ENCODE measurements at places on chromosomes 4 and X.
A peak's percentile ranks its signal among the peaks of the same experiment; 100 is the strongest.

DNA sequence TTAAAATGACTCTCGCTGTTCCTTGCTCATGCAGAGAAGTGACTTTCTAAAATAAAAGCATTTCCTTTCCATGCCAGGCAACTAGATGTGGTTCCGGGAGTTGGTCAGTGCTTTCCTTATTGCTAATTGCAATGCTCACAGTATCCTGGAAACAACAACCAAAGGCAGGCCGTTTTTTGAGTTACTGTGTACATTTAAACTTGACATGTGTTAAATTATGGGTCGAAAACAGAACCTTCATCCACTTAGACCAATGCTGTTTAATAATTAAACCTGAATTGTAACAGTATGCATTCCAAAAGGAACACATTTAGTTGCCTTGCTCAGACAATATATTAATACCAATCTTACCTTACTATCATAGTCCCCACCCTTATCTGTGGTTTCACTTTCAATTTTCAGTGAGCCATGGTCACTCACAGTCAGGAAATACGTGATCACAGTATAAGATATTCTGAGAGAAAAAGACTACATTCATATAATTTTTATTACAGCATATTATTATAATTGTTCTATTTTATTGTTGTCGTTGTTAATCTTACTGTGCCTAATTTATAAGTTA is 102.6 kb downstream of the HS6ST2 start:
- no peak for DNase-seq

GRCh38 chr4:3013839-3014350 is 50.5 kb downstream of the GRK4 start:
- DNase-seq: peak; percentile 66

DNA sequence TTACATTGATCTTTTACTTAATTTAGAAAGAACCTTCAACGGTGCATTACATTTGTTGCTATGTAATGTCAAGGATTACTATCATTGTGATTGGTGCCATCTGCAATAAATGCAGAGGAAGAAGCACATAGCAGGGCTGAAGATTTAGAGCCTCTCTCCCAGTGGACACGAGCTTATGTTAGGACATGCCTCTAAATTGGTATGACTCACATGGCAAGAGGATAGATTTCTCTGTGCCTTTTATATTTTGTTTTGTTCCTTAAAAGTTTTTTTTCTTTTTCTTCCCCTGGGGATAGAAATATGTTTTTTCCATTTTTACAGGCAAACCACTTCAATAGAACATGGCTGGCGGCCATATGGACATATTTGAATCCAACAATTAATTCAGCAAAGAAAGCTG is 205.0 kb upstream of the HAND2 start:
- DNase-seq: no peak

DNA sequence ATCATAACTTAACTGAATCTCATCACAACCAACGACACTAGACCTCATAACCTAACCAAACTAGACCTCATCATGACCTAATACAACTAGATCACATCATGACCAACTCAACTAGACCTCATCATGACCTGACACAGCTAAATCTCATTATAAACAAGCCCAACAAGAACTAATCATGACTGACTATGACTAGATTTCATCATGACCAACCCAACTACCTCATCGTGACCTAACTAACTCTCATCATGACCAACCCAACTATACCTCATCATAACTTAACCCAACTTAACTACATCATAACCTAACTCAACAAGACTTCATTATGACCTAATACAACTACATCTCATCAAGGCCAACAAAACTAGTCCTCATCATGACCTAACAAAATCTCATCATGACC is 86.8 kb downstream of the DHRSX start:
- DNase-seq: no peak

DNA sequence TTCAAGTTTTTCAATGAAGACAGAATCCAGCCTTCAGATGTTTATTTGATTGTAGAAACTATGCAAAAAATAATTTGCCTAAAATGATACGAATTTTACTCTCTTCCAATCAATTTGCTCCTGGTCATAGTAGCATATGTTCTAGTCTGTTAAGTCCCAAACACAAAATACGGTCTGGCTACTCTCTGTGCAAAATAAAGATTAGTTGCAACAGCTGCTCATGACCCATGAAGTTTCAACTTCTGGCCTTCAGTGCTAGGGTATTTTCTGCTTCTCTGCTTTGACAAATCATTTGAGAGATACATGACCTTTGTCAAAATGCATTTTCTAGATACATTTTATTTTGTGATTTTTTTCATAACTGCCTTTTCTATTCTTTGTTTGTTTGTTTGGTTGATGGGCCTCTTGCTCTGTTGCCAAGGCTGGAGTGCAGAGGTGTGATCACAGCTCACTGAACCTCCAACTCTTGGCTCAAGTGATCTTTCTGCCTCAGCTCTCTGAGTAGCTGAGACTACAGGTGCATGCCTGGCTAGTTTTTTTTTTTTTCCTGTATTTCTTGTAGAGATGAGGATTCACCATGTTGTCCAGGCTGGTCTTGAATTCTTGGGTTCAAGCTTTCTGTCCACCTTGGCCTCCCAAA is 55.2 kb downstream of the TACR3 start:
- no peak for DNase-seq

GRCh38 chr4:23084559-23085248 is 392.0 kb downstream of the GBA3 start:
- no peak for DNase-seq

- no peak for DNase-seq
These were observed 87.7 kb downstream of the RFC1 start for GRCh38 chr4:39278476-39278875.

GRCh38 chrX:9498236-9498635 is 33.4 kb downstream of the TBL1X start:
- DNase-seq: peak; percentile 62

DNA sequence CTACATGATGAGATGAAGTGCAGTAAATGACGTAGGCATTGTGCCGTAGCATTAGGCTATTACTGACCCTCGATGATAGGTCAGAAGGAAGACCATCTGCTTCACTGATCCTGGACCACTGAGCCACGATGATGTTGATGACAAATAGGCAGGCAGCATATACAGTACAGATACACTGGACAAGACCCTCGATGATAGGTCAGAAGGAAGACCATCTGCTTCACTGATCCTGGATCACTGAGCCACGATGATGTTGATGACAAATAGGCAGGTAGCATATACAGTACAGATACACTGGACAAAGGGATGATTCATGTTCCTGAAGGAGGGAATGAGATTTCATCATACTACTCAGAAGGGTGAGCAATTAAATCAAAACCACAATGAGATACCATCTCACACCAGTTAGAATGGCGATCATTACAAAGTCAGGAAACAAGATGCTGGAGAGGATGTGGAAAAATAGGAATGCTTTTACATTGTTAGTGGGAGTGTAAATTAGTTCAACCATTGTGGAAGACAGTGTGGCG is 50.9 kb downstream of the BEND4 start:
- DNase-seq: no peak

- no peak for DNase-seq
These were observed 1.2 kb downstream of the TLR6 start for GRCh38 chr4:38855466-38855865.

DNA sequence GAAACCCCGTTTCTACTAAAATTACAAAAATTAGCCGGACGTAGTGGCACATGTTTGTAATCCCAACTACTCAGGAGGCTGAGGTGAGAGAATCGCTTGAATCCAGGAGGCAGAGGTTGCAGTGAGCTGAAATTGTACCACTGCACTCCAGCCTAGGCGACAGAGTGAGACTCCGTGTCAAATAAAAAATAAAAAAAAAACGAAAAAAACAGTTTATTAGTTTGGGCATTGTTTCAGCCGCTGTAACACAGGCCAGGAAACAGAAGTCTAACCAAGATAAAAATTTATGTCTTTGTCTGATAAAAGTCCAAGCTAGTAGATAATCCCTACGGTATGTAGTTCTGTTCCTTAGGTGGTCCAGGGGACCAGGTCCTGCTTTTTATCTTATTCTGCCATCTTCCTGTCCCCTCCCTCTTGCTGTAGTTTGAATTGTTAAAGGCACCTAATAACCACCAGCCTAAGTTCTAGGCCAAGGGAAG is 21.4 kb downstream of the USO1 start:
- no peak for DNase-seq

DNA sequence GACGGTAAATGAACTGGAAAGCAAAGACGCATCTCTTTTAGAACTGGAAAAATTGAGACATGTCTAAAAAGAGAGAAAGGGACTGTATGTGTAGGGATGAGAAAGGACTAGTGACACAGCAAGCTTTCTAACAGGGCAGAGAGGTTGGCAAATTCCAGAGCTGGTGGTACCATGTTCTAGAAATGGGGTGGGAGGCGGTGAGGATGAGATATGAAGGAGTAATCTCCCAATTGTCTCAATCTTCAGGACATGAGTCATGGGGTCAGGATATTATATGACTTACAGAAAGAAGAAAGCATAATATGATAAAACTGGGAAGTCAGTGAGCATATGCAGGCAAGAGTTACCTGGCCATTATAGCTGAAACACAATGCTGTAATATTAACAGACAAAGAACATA is 14.2 kb downstream of the TAB3 start:
- no peak for DNase-seq

DNA sequence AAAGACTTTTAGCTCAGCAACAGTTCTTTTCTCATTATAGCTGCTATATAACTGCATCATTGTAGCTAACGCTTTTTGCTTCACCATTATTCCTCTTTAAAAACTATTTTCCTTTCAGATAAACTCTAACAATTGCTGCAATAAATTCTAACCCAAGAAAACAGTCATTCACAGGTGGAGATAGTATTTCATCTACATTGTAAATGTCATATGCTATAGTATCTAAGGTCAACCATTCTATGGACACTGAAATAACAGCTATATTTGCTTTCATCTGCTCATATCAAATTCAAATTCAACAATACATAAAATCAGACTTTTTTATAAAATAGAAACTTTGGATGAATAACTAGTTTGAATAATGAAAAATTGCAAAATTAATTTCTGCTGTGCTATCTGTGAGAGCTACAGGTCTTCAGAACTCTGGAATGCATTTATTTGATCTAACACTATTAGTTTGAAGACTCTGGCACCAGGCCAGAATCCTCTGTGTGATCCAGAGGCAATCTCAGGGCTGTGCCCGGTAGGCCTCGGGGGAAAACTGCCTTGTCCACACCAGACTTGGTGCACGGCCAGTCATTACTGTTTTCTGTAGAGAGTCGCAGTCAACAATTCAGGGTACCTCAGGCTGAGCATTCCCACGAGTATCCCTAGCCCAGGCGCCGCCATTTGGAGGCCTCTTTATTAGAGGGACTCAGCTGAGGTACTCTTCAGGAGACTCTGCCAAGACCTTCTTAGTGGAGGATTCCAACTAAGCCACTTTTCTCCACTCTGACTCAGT is 332.4 kb downstream of the SLC7A11 start:
- peak; percentile 93 for DNase-seq

GRCh38 chrX:148874636-148875246 is 374.3 kb downstream of the AFF2 start:
- no peak for DNase-seq

DNA sequence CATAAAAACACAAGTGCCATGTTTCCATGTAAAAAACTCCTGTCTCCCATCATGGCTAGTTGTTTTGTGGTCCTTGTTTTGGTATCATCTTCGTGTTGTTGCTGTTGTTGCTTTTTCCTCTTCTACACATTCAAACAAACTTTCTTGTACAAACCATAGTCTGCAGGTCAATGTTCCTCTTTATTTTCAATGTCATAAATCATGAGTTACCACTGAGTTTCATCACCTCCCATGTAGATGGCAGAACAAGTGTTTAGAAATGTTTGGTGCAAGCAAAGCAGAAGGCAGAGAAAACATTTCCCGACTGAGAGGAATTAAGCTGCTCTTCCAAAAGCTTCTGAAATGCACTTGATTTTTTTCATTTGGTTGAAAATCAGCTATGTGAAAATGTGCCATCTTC is 166.0 kb downstream of the ANTXR2 start:
- DNase-seq: no peak

GRCh38 chr4:179486570-179487335 is 2044.5 kb upstream of the AGA start:
- DNase-seq: no peak

DNA sequence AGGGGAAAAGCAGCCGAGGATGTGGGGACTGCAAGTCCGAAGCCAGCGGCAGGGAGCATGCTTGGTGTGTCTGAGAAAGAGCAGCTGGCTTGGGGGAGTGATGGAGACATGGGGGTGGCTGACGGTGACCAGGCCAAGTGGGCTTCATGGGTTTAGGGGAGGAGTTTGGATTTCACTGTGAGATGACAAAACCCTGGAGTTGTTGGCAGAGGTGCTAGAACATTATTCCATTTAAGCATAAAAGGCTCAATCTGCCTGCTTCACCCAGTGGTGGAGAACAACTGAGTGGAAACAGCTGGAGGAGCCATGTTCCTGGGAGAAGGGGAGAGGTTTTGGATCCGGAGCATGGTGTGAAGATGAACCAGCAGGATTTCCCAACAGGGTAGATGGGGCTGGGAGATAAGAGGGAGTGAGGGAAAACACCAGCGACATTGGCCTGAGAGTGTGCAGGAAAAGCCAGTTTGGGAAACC is 318.0 kb upstream of the TAPT1 start:
- DNase-seq: no peak

- no peak for DNase-seq
These were observed 84.6 kb downstream of the TSPAN5 start for GRCh38 chr4:98573791-98574190.

DNA sequence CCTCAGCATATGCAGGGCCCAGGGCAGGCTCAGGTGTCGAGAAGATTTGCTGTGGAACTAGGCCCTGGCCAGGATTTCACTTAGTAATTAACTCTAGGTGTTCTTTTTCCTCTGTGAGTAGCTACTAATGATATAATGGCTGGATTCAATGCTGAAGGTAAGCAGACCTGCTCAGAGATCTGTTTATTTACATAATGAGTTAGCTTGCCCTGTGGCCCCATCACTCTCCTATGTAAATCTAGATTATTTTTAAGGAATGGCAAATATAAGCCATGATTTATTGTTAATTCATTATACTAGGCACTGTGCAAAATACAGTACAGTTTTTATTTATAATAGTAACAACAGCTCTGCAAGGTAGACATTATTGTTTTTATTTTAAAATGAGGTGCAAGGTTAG is 117.2 kb downstream of the IRF2 start:
- no peak for DNase-seq

- DNase-seq: no peak
These were observed 173.9 kb upstream of the VCX3A start for GRCh38 chrX:6708676-6709380.

GRCh38 chr4:24831637-24832036 is 36.3 kb downstream of the SOD3 start:
- no peak for DNase-seq

- peak; percentile 8 for DNase-seq
These were observed 34.5 kb downstream of the SPINK2 start for GRCh38 chr4:56786955-56787354.

GRCh38 chr4:25953740-25954139 is 39.7 kb downstream of the SMIM20 start:
- DNase-seq: no peak

DNA sequence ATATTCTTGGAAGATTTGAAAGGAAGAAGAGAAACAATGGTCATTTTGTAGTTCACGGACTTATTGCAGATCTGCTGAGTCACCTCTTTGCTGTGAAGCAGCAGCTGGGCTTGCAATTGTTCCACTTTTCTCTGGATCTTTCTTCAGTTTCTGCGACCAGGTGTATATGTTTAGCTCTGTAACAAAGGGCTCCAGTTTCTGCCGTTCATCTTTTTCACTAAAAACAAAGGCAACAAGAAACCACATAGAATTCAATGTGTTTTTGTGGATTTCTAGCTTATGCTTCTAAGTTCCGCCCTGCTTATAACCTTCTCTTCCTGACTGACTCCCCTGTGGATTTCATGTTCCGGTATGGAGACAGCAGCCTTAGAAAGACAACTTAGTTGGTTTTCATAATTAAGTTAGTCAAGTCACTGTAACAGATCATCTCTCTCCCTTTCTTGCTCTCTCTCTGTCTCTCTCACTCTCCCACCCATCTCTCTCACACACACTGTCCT is 121.6 kb upstream of the EPHA5 start:
- no peak for DNase-seq
